Fibroblast of mammary gland (primary cell): ENCODE measurements at places on chromosomes 1 and 21.

- no peak for DNase-seq
Measured at GRCh38 chr1:244114892-244115291, 63.8 kb downstream of the ZBTB18 start.

DNA sequence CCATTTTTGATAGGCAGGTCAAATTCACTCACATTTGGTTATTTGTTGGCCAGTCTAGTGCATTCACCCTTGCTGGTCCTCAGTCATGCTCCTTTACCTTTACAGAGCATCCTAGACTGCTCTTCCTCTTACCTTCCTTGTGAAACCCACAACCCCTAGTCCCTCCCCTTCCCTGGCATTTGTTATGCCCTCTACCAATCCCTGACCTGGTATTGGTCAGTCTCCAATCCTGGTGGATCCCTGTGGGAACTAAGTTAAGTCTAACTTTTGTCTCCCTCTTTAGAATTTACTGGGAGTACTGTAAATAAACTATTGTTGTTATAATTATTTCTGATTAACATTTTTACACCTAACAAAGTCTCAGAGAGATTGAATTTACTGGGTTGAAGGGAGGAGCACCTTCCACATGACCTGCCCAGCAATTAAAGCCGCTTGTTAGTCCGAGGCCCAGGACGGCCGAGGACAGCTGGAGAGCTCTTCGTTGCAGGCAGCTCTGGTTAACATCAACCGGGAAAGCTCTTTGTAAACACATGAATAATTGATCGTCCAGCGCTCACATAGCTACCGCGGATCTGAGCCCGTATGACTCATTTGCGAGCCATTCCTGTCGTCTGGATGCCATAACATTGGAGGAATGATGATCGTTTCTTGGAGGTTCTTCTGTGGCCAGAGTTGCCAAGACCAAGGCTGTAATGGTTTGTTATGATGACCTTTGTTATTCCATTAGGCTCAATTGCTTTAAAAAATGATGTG lies 31.9 kb downstream of the MTARC1 start:
- peak; percentile 98 for DNase-seq

- DNase-seq, result peak; percentile 98
Measured at GRCh38 chr21:34812504-34813265, 143.9 kb downstream of the CLIC6 start.

- DNase-seq, result no peak
Measured at GRCh38 chr1:247370786-247371732, 39.4 kb upstream of the ZNF496 start.

- DNase-seq, result no peak
Measured at GRCh38 chr21:33022828-33023573, 2.7 kb upstream of the OLIG2 start.

GRCh38 chr1:194225821-194226220 lies 1039.4 kb upstream of the B3GALT2 start:
- no peak for DNase-seq

DNA sequence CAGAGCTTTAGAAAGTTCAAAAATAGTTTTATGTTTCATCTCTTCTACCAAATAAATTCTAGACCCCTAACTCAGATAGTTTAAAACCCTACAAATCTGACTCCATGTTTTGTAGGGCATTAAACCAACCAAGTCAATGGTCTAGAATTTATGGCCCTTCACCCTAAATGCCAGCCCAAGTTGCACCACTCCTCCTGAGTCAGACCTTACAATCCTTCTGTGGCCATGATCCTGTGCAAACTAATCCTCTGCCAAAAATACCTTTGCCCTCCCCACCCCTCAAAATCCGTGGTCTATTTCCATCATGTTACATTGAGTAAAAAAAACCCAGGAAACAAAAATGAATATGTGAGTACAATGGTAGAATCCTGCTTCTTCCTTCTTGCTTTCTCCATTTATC lies 179.3 kb downstream of the NR5A2 start:
- peak; percentile 40 for DNase-seq

DNA sequence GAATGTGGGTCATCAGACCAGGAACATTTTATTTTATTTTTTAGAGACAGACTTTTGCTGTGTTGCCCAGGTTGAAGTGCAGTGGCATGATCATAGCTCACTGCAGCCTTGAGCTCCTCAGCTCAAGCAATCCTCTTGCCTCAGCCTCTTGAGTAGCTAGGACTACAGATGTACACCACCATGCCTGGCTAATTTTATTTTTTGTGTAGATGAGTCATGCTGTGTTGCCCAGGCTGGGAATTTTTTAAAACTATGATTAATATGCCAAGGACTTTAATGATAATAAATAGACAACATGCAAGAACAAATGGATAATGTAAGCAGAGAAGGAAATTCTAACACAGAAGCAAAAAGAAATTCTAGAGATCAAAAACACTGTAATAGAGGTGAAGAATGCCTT lies 142.4 kb downstream of the AK5 start:
- DNase-seq, result peak; percentile 64

GRCh38 chr1:195849180-195849579 lies 759.1 kb downstream of the KCNT2 start:
- DNase-seq, result no peak

DNA sequence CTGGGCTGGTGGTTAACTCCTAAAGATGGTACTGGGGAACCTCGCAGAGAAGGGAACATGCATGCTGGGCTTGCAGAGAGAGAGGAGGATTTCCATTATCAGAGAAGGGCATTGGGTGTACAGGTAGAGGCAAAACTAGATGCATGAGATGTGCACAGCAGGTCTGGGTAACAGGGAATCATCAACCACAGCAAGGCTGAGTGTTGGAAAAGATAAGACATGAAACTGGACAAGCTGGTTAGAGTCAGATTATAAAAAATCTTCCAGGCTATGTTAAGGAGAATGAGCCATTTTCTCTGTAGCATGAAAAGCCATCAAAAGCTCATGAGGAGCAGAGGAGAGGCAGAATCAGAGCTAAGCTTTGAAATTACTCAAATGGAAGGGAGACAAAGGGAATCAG lies 147.8 kb downstream of the VAV3 start:
- no peak for DNase-seq

DNA sequence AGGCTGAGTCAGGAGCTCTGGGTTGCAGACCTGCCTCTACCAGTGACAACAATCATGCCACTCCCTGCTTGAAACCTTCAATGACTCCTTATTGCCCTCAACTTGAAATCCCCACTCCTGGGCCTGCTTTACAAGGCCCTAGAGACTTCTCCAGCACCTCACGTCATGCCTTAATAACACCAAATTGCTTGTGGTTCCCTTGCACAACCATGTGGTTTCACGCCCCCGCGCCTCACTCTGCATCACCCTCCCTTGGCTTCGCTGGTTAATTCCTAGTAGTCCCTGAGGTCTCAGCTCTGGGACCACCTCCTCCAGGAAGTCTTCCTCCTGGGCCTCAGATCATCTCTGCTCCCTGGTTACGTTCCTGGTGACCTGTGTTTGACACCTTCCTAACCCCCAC lies 33.0 kb downstream of the EPHA2 start:
- DNase-seq, result peak; percentile 98

DNA sequence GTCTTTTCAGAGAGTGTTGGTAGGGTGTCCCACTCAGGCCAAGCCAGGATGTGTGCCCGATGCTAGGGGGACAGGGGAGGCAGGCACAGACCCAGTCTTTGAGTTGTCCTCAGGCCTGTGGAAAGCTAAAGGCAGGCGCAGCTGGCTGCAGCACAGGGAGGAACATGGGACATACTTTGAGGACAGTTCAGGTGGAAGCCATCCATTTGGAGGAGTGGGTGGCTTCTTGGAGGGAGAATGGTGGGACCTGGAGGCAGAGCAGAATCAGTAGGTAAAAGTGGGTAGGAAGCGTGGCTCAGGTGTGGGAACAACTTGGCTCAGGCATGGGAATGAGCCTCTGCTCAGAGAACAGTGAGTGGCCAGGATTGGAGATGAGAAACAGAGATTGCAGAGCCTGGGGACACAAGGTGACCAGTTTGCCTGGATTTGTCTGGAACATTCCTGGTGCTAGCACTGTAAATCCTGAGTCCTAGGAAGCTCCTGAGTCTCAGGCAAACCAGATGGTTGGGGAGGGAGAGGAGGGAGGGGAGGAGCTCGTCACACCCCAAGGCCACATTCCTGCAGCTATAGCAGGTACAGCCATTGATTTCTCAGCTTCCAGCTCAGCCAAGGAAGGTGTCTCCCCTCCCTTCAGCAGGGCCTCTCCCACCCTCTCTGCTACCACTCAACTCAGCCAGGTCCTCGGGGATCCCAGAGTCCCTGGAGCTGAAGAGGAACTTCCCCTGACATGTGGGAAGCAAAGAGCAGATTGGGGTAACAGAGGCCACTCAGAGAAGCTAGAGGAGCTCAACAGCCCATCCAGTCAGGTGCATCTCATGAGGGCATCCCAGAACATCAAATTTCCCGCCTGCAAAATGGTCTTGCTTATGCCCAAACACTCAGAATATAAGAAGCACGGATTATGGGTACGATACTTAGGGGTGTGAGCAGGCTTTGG lies 65.2 kb upstream of the TINAGL1 start:
- DNase-seq, result no peak

DNA sequence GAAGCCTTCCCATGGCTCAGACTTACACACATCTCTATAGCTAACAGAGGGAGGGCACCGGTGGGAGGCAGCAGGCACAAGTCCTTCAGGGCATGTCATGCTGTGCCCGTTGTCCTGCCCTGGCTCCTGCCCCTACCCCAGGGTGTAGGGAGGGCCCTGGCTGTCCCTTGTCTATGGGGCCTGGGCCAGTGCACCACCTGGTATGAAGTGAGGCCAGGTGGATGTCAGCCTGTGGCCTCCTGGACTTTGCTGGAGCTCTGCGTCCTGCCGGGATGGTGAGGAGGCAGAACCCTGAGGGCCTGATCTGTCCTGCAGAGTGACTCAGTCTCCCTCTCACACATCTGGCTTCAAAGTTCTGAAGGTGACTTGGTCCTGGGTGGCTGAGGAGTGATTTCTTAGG lies 47.3 kb upstream of the GPR37L1 start:
- DNase-seq, result no peak

DNA sequence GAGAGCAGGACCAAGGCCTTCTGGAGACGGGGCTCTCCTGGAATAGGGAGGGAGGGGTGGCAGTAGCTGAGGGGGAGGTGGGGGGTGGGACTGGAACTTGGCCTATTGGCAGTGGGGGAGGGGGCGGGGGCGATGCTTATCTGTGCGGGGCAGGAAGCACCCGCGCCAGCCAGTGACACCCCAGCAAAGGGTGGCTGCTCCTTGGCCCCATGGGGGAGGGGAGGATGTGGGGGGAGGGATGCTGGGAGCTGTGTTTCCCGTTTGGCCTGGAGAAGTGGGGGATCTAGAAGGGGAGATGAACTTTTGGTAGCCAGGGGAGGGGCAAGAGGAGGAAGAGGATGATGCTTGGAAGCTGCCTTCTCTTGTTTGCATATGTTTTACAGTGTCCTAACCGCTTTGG lies 11.0 kb downstream of the ZBTB7B start:
- no peak for DNase-seq

DNA sequence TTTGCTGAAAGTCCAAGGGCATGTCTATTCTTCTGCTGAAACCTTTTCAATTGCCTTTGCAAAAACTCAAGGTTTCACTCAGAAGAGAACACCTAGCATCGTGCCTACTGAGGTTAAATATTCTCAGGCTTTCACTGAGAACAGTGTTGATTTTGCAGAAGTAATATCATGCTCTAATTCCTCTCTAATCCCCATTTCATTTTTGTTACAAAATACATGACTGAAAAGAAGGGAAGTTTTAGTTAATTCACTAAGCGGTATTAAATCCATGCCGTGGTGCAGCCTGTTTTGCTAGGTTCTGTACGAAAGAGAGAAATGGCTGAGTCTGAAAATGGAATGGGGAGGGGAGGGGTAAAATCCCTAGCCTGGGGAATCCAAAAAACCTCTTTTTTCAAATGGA lies 163.2 kb upstream of the CAMK1G start:
- no peak for DNase-seq
